ENCODE measurements at places on chromosomes 2 and 18. TPM values are rescaled to one million over a fixed set of nuclear protein-coding genes. Genes with fewer than 3 reads are reported as not detected.
A peak's percentile ranks its signal among the peaks of the same experiment; 100 is the strongest.

Gene CBLN2
- total RNA-seq, result not detected

Gene CNGA3
- total RNA-seq, result not detected

Gene NBAS
- 38.1 TPM for total RNA-seq

Gene CHRNG
- total RNA-seq, result not detected

Gene VWC2L
- total RNA-seq, result not detected

Gene SERPINB12
- total RNA-seq, result not detected

Gene ALKAL2
- total RNA-seq, result not detected

Gene GCA
- 25.5 TPM for total RNA-seq

DNA sequence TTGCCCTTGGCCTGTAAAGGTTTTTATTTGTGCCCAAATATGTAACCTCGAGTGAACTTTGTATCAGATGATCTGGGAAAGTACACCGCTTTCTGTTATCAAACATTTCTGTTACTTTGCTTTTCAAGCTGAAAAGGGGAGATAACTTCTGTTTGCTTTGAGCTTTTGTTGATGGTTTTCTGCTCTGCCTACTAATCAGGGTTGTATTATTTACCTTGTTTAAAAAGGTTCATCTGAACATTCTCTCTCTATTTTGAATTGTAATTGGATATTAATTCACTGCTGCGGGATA, 79.4 kb downstream of the XRCC5 start:
- peaks cover 60% of the 10 kb centered on the region for H3K36me3 ChIP-seq
- H3K27me3 ChIP-seq, result no peaks in the 10 kb centered on the region
- peak overlapping the region; percentile 64 for H3K27ac ChIP-seq
- peaks cover 67% of the 10 kb centered on the region for H3K4me1 ChIP-seq

GRCh38 chr2:10407841-10408648, 40.1 kb downstream of the ODC1 start:
- peaks cover 15% of the 10 kb centered on the region for H3K36me3 ChIP-seq
- H3K27ac ChIP-seq, result peak overlapping the region; percentile 99
- H3K27me3 ChIP-seq, result no peaks in the 10 kb centered on the region
- peak; percentile 85 for DNase-seq

GRCh38 chr18:14933964-14934363, 186.0 kb downstream of the ANKRD30B start:
- H3K27ac ChIP-seq, result no peak overlapping the region
- H3K4me1 ChIP-seq, result no peaks in the 10 kb centered on the region
- no peaks in the 10 kb centered on the region for H3K27me3 ChIP-seq
- DNase-seq, result no peak

- H3K27ac ChIP-seq, result no peak overlapping the region
- H3K36me3 ChIP-seq, result no peaks in the 10 kb centered on the region
- no peak for DNase-seq
- H3K27me3 ChIP-seq, result peaks cover 38% of the 10 kb centered on the region
- no peak overlapping the region for H3K4me3 ChIP-seq
Measured at GRCh38 chr2:205930209-205930608, 155.8 kb downstream of the INO80D start.

DNA sequence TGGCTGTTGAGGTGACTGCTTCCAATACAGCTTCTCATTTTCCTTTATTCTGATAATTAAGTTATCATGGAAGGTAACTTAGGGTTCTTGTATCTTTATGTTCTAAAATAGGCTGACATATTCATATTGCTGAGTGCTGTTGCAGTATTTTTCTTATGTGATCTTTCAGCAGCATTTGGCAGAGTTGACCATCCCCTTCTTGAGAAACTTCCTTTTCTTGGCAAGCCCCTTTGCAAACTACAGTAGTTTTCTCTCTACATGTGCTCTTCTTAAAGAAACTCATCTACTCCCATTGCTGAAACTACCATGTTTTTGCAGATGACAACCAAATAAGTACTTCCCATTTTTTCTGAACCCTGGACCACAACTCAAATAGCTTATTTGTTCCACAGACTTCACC, 476.5 kb upstream of the TRIB2 start:
- no peaks in the 10 kb centered on the region for H3K4me1 ChIP-seq
- no peak for DNase-seq
- no peaks in the 10 kb centered on the region for H3K27me3 ChIP-seq
- no peak overlapping the region for H3K27ac ChIP-seq
- H3K36me3 ChIP-seq, result no peaks in the 10 kb centered on the region
- H3K4me3 ChIP-seq, result no peak overlapping the region

GRCh38 chr2:7281231-7282201, 364.3 kb downstream of the RNF144A start:
- no peak overlapping the region for H3K27ac ChIP-seq
- H3K36me3 ChIP-seq, result no peaks in the 10 kb centered on the region
- H3K27me3 ChIP-seq, result peaks cover 2% of the 10 kb centered on the region
- no peak for DNase-seq

DNA sequence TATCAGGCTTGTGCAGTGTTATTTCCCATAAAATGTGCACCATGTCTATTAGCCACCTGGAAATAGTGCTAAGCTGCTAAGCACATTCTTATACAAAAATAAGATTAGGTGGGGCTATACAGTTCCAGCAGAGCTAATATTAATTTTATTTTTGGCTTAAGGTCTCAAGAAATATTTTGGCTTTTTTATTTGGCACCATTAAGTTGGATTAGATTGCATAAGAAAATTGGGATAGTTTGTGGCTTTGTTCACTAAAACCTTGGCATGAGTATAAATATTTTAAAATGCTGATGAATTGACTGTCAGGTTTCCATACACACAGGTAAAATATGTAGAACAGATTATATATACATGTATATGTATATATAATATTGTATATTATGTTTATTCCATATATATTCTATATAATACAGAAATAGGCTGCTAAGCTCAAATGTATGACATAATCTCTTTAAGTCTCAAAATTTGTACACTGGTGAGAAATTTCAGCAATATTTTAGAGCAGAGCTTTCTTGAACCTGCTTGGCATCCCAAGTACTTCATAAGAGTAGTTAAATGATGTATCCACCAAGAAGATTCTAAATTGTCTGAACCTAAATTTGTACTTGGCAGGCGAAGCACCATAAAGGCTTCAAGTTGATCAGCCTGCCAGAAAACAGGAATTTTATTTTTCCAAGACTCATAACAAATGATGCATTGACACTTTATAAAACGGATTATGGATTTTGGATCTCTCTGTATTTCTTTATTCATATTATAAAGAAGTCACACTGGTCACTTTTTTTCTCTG, 32.6 kb downstream of the CCDC102B start:
- no peak overlapping the region for H3K4me3 ChIP-seq
- H3K27ac ChIP-seq, result no peak overlapping the region
- no peaks in the 10 kb centered on the region for H3K4me1 ChIP-seq
- no peaks in the 10 kb centered on the region for H3K27me3 ChIP-seq
- no peaks in the 10 kb centered on the region for H3K36me3 ChIP-seq

DNA sequence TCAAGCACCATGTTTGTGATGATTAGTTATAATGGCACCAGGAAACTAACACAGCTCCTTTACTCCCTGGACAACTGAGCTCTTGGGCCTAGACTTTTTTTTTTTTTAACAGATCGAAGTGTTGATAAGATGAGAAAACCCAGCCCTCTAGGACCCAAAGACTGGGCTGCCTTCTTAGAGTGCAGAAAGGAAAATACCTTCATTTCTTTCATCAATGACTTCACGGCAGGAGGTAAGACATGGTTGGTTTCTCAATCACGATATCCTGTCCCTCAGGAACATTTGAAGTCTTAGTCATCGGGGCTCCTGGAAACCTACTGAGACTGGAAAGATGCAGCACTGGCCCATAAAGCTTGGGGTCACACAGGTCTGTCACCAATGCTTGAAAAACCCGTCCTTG, 84.7 kb downstream of the TNFRSF11A start:
- no peak for DNase-seq
- H3K36me3 ChIP-seq, result no peaks in the 10 kb centered on the region
- no peak overlapping the region for H3K4me3 ChIP-seq

GRCh38 chr2:196500686-196501431, 138.7 kb upstream of the CCDC150 start:
- no peak for DNase-seq
- H3K4me3 ChIP-seq, result no peak overlapping the region
- H3K4me1 ChIP-seq, result no peaks in the 10 kb centered on the region
- H3K27ac ChIP-seq, result no peak overlapping the region

DNA sequence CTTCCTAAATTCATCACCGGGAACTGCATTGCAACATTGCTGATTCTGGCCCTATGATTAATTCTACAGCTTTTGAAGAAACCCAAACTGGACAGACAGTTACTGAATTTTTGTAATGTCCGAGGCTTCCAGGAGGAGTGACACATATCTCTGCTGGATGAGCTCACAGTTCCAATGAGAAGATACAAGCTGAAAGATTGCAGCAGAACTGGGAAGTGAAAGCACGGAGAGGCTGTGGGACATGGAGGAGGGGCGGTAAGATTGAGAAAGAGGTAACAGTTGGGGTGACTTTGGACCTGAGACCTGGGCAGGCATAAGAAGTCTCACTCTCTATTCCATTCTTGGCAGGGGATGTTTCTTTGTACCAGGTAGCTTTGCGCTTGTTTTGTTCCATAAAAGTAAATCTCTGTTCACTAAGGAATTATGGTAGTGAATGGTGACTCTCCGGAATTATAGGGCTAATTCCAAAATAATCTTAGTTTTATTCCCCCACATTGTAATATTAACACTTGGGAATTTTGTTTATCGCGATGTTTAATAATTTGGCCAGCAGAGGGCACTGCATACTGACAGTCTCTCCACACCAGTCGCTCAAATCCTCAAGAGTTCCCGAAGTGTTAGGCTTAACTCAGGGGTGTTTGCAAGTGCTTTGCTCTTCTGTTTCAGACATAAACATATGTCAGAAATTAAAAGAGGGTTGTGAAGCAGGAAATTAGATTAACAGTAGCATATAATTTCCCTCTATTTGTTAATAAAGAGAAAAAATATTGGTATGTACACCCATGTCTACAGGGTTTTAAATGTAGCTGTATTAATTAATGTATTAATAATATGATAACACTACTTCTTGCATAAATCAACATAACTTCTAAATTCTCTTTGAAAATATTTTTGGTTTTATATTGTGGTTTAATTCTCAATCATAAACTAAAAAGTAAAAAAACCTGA, 201.4 kb downstream of the SOCS6 start:
- H3K36me3 ChIP-seq, result no peaks in the 10 kb centered on the region
- peaks cover 2% of the 10 kb centered on the region for H3K4me1 ChIP-seq
- no peak overlapping the region for H3K27ac ChIP-seq
- DNase-seq, result peak; percentile 47
- H3K27me3 ChIP-seq, result peaks cover 4% of the 10 kb centered on the region

DNA sequence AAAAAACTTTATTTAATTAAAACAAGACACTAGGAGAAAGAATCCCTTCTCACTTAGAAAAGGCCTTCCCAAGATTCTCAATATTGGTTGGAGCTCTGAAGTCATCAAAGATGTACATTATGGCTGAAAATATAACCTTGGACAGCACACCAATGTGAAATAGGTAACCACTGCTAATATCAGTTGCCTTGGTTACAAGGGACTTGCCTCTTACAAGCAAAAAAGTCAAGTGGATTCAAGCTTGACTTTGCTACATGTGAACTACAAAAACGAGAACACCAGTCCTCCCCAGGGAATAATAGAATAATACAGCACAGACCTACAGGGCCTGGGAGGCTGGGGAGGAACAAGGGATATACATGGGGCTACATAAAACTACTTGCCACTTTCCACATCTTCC, 46.1 kb downstream of the NABP1 start:
- H3K4me3 ChIP-seq, result no peak overlapping the region
- no peaks in the 10 kb centered on the region for H3K36me3 ChIP-seq
- no peak for DNase-seq
- peaks cover 4% of the 10 kb centered on the region for H3K27me3 ChIP-seq
- H3K4me1 ChIP-seq, result no peaks in the 10 kb centered on the region

DNA sequence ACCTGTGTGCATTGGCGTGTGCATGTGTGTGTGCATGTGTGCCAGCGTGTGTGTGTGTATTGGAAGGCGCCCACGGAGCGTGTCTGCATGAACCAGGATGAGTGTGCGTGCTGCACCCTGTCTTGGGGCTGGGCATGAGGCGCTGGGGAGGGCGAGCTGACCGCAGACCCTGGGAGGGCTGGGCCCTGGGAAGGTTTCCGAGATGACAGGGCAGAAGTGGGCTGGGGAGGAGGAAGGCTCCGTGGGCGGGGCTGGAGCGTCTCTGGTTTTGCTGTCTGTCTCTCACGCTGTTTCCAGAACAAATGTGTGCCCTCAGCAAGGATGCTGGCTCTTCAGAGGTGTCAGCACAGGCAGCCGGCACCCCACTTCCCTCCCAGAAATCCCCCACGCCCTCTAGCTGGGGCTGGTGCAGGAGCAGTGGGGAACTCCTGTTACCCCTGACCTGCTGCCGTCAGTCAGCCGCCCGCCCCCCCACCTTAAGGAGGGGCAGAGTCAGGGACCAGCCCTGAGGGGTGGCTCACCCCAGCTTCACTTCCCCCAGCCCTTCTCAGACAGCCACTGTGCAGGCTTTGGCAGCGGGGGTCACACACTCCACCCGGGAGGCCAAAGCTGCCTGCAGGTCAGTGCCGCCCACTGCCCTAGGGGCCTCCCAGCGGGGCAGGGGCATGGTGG, at the start of gene GPR35:
GPR35 (plus strand) TSS at position 531 of the 672 bp plus-strand sequence. CDS start 4,473 bp downstream, outside the sequence.
- H3K27me3 ChIP-seq, result no peaks in the 10 kb centered on the region
- peak within 1 kb of the TSS; percentile 84 for H3K27ac ChIP-seq
- H3K36me3 ChIP-seq, result no peaks in the 10 kb centered on the region
- peaks cover 52% of the 10 kb centered on the region for H3K4me1 ChIP-seq
- peak within 1 kb of the TSS; percentile 43 for H3K4me3 ChIP-seq

GRCh38 chr2:150147889-150148683, 339.4 kb downstream of the RND3 start:
- no peak overlapping the region for H3K27ac ChIP-seq
- no peak overlapping the region for H3K4me3 ChIP-seq
- no peaks in the 10 kb centered on the region for H3K27me3 ChIP-seq
- DNase-seq, result no peak
- no peaks in the 10 kb centered on the region for H3K36me3 ChIP-seq

DNA sequence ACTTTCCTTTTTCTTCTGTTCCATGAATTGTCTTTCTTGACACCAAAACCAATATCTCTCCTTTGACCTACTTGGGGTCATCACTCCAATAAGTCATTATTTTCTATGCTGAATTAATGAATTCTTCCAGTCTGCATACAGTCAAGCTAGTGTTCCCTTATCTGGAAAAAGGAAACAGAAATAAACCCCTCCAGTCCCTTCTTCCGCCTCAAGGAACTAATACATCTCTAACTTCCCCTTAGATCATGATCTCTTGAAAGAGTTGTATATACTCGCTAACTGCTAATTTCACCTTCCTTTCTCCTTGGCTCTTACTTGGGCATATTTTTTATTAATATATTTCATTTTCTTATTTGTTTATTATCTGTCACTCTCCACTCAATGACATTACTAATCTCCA, 7.3 kb upstream of the ARHGAP15 start:
- no peaks in the 10 kb centered on the region for H3K36me3 ChIP-seq
- no peak overlapping the region for H3K4me3 ChIP-seq
- H3K27ac ChIP-seq, result no peak overlapping the region
- peaks cover 41% of the 10 kb centered on the region for H3K4me1 ChIP-seq
- no peak for DNase-seq
- H3K27me3 ChIP-seq, result no peaks in the 10 kb centered on the region
